ENCODE measurements at places on chromosomes 12 and 14.

- H3K4me1 ChIP-seq = no peaks in the 10 kb centered on the region
- no peak overlapping the region for H3K27ac ChIP-seq
- no peak for DNase-seq
These were observed 162.5 kb downstream of the ANKS1B start for GRCh38 chr12:99822273-99822672.

GRCh38 chr12:25730489-25731349, 177.6 kb upstream of the LMNTD1 start:
- H3K27ac ChIP-seq = no peak overlapping the region
- no peaks in the 10 kb centered on the region for H3K36me3 ChIP-seq
- H3K4me3 ChIP-seq = no peak overlapping the region
- no peaks in the 10 kb centered on the region for H3K27me3 ChIP-seq

- H3K27me3 ChIP-seq = no peaks in the 10 kb centered on the region
- no peak overlapping the region for H3K4me3 ChIP-seq
These were observed 180.2 kb upstream of the SYT1 start for GRCh38 chr12:78684419-78684818.

DNA sequence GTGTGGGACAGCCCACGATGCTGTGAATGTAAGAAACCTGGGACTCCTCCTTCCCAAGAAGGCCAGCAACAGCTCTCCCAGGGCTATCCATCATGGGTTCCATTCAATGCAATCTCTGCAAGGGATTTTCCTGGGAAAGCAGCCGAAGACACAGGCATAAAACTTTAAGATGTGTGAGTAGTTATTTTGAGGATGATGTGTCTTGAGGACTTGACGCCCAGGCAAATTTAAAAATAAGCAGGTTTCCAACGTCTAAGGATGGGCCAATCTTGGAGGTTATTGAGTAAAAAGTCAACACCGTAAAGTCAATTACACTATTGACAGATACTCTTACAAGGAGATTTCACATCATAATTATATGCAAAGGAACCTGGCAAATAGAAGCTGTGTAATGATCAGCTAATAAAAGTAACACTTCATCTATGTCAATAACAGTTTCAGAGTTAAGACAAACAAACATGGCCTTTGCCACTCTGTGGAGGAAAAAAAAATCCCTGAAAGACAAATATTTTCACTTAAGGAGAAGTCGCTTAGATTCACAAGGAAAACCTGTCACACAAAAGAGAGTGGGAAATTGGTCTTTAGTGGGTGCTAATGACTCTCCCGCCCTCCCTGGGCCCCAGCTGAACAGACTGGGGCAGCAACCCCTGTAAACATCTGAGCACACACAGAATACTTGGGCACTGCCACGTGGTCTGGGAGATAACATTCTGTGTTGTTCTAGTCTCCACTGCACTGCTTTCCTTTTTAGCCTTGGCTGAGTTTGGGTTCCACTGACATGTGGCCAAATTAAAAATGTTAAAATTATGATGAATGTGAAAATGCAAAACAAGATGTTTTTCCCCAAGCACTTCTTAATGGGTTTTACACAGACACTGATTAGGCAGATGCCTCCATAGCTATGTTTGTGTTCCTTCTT, 240.9 kb downstream of the FOXN3 start:
- H3K27ac ChIP-seq = peak overlapping the region; percentile 33
- DNase-seq = peak; percentile 43
- H3K27me3 ChIP-seq = no peaks in the 10 kb centered on the region
- no peaks in the 10 kb centered on the region for H3K36me3 ChIP-seq

DNA sequence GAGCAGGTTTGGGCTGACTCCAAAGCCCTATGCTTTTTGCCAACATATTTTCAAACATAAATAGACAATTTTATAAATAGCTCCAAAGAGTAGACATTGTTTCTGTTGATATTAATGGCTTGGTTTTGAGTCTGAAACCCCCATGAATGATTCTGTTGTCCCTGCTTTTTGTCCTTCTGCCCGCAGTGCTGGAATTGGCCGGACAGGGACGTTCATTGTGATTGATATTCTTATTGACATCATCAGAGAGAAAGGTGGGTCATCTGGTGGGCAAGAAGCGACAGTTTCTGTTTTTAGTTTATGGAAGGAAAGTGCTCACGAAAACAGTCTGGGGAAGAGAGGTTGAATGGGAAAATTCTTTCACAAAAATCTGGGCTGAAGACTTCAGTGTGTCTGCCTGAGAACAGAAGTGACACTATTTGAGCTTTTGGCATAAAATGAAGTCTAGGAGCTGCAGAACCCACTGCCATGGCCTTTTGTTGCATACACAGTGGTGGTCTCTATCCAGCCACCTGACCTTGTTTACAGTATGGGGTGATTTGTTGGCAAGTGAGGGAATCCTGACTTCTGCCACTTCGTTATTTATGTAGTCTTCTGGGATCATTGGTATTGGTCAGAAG, 69.6 kb downstream of the PTPN11 start:
- H3K27ac ChIP-seq = no peak overlapping the region
- no peaks in the 10 kb centered on the region for H3K27me3 ChIP-seq
- DNase-seq = no peak
- no peaks in the 10 kb centered on the region for H3K4me1 ChIP-seq
- H3K36me3 ChIP-seq = no peaks in the 10 kb centered on the region
- H3K4me3 ChIP-seq = no peak overlapping the region

- peaks cover 15% of the 10 kb centered on the region for H3K4me1 ChIP-seq
- H3K27me3 ChIP-seq = no peaks in the 10 kb centered on the region
- no peaks in the 10 kb centered on the region for H3K36me3 ChIP-seq
- DNase-seq = peak; percentile 79
- H3K4me3 ChIP-seq = peak overlapping the region; percentile 89
These were observed 847 bp downstream of the MMP14 start for GRCh38 chr14:22837114-22837749.

DNA sequence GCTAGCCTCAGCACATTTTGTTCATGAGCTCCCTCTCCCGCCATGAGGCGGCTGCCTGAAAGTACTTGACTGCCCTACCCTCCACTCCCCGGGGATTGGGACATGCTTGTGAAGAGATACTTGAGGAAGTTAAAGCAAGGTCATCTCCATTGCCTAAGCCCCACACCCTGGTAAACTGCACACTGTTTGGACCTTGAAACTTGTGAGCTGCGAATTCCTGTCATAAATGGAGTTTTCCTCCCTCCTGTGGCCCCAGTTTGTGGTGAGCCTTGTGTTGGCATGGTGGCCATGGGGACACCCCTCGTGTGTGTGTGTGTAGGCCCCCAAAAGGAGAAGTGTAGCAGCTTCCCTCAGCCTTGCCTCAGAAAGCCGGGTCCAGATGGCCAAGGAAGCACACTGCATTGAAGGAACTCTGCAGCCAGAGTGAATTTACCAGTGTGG, 395.5 kb downstream of the ZFP36L1 start:
- no peak overlapping the region for H3K4me3 ChIP-seq
- H3K36me3 ChIP-seq = no peaks in the 10 kb centered on the region
- no peaks in the 10 kb centered on the region for H3K27me3 ChIP-seq
- peaks cover 47% of the 10 kb centered on the region for H3K4me1 ChIP-seq
- H3K27ac ChIP-seq = peak overlapping the region; percentile 84

GRCh38 chr14:75561013-75561432, 17.4 kb upstream of the FLVCR2 start:
- H3K4me3 ChIP-seq = no peak overlapping the region
- no peaks in the 10 kb centered on the region for H3K36me3 ChIP-seq
- H3K27me3 ChIP-seq = no peaks in the 10 kb centered on the region

DNA sequence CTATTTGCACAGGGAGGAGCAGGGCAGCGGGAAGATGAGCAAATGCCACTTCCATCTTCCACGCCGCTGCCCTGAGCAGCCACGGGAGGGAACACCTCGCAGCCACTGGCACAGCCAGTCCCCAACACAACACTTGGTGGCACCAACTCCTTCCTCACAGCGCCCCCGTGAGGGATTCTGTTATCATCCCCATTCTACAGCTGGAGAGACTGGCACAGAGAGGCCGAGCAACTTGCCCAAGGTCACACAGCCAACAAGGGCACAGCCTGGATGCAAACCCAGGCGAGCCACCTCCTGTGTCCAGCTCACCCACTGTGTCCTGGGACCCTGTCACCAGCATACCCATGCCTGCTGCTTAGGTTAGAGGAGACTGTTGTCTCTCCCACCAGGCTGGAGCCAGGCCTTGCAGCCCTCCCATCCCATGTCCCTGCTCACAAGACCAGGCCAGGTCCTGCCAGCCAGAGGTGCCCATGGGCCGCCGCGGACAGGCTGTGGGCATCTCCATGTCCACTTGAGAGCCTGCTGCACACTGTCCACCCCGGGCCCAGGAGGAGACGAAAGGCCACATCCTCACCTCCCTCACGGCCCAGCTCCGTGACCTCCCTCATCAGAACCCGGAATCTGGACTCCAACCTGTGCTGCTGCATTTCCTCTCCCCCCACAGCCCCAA, 57.0 kb downstream of the NCOR2 start:
- H3K36me3 ChIP-seq = no peaks in the 10 kb centered on the region
- H3K27ac ChIP-seq = peak overlapping the region; percentile 80
- peaks cover 67% of the 10 kb centered on the region for H3K4me1 ChIP-seq
- no peak overlapping the region for H3K4me3 ChIP-seq
- no peak for DNase-seq

DNA sequence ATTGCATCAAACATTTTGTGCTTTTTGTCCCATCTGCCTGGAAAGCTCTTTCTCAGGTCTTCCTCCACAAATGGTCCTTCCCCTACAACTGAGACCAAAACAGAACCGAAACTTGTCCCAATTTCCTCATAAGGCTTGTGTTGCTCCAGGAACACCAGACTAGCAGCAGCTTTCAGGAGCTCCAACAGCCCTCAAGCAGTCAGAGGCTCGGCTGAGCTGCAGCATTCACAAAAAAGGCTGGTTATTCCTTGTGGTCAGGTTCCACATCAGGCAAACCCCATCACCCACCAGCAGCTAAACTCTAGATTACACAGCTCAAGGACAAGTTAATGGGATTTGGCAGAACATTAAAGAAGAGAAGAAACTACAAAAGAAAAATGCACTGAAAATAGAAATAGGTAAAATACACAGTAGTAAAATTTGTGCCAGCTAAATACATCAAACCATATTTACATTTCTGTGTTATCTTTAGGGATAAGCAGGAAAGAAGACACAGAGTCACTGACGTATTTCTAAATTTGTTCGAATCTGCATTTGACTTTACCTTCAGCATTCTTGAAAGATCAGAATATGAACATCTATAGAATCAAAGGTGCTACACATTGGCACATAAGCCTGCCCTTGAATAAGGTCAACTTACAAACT, 141.2 kb downstream of the STXBP6 start:
- no peak overlapping the region for H3K27ac ChIP-seq
- no peak overlapping the region for H3K4me3 ChIP-seq
- no peak for DNase-seq
- H3K36me3 ChIP-seq = no peaks in the 10 kb centered on the region
- no peaks in the 10 kb centered on the region for H3K27me3 ChIP-seq
- H3K4me1 ChIP-seq = peaks cover 27% of the 10 kb centered on the region

GRCh38 chr14:104953896-104954656, 24.1 kb downstream of the AHNAK2 start:
- no peak overlapping the region for H3K4me3 ChIP-seq
- no peak overlapping the region for H3K27ac ChIP-seq
- no peaks in the 10 kb centered on the region for H3K36me3 ChIP-seq
- H3K4me1 ChIP-seq = no peaks in the 10 kb centered on the region

- no peak for DNase-seq
- no peaks in the 10 kb centered on the region for H3K27me3 ChIP-seq
- no peak overlapping the region for H3K4me3 ChIP-seq
- no peak overlapping the region for H3K27ac ChIP-seq
- peaks cover 5% of the 10 kb centered on the region for H3K36me3 ChIP-seq
- H3K4me1 ChIP-seq = no peaks in the 10 kb centered on the region
These were observed 498.5 kb downstream of the NELL2 start for GRCh38 chr12:44377443-44378187.

DNA sequence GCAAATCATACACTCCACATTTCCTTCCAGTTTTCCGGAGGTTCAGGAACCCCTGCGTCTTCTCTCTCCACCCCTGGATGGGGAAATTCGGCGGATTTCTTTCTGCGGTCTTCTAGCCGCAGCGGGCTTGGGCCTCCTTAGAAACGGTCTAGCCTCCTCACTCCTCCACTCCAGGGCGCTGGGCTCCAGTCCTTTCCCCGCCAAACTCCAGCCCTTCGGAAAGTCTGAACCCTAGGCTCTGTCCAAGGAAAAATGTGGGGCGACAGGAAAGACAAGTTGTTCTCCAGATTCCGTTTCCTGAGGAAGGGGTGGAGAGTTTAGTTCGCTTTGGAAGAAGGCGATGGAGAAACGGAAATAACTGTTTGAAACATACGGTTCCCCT, 1.4 kb upstream of the HOXC10 start:
- peaks cover 91% of the 10 kb centered on the region for H3K27me3 ChIP-seq
- H3K4me1 ChIP-seq = peaks cover 22% of the 10 kb centered on the region
- no peak overlapping the region for H3K4me3 ChIP-seq
- no peaks in the 10 kb centered on the region for H3K36me3 ChIP-seq
- no peak for DNase-seq

- H3K36me3 ChIP-seq = no peaks in the 10 kb centered on the region
- no peaks in the 10 kb centered on the region for H3K4me1 ChIP-seq
- H3K27me3 ChIP-seq = no peaks in the 10 kb centered on the region
These were observed 14.9 kb downstream of the UBE3B start for GRCh38 chr12:109492371-109492770.

- H3K4me1 ChIP-seq = peaks cover 4% of the 10 kb centered on the region
- no peaks in the 10 kb centered on the region for H3K27me3 ChIP-seq
- H3K4me3 ChIP-seq = no peak overlapping the region
- no peak for DNase-seq
These were observed 52.1 kb downstream of the VWF start for GRCh38 chr12:6072302-6072752.

DNA sequence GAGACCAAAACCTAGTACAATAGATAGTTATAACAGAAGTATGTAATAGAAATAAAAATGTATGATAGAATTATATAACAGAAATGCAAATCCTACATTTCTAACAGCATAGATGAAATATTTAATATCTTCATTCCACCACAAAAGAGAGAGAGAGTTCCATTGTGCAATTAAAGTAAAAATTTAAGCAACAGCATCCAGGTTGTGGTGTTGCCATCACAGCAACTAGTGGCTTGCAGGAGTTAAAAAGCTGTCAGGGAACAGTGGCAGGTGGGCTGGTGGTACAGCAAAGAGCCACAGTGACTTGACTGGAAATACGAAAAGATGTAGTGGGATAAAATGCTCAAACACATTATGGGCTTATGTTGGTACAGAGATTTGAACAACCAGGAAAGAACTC, 57.1 kb upstream of the MDM1 start:
- H3K27ac ChIP-seq = no peak overlapping the region
- no peak overlapping the region for H3K4me3 ChIP-seq
- H3K4me1 ChIP-seq = no peaks in the 10 kb centered on the region
- no peaks in the 10 kb centered on the region for H3K36me3 ChIP-seq
- no peak for DNase-seq

- DNase-seq = no peak
- H3K27me3 ChIP-seq = no peaks in the 10 kb centered on the region
- H3K4me1 ChIP-seq = peaks cover 18% of the 10 kb centered on the region
- H3K27ac ChIP-seq = no peak overlapping the region
- H3K36me3 ChIP-seq = no peaks in the 10 kb centered on the region
These were observed 94.9 kb downstream of the VCPKMT start for GRCh38 chr14:50021261-50022031.

- H3K27ac ChIP-seq = no peak overlapping the region
- no peak overlapping the region for H3K4me3 ChIP-seq
- no peaks in the 10 kb centered on the region for H3K27me3 ChIP-seq
- peaks cover 1% of the 10 kb centered on the region for H3K4me1 ChIP-seq
- no peak for DNase-seq
- H3K36me3 ChIP-seq = no peaks in the 10 kb centered on the region
These were observed 478.2 kb downstream of the ZFP36L1 start for GRCh38 chr14:68314642-68315041.

GRCh38 chr12:120175062-120175461, 19.5 kb downstream of the GCN1 start:
- H3K27ac ChIP-seq = no peak overlapping the region
- H3K36me3 ChIP-seq = no peaks in the 10 kb centered on the region
- no peak overlapping the region for H3K4me3 ChIP-seq
- H3K4me1 ChIP-seq = no peaks in the 10 kb centered on the region
- no peak for DNase-seq
